Stimulated activated CD8-positive, alpha-beta memory T cell treated with anti-CD3 and anti-CD28 coated beads, Interleukin-15, amount 100 ng/mL, for 24 hours (primary cell): ENCODE measurements at places on chromosomes 1 and 21.

DNA sequence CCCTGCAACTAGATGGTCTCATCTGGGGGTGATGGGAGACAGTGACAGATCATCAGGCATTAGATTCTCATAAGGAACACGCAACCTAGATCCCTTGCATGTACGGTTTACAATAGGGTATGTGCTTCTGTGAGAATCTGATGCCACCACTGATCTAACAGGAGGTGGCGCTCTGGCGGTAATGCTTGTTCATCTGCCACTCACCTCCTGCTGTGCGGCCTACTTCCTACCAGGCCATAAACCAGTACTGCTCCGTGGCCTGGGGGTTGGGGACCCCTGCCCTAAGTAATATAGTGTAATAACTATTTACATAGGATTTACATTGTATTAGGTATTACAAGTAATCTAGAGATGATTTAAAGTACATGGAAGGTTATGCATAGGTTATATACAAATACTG lies 134.9 kb downstream of the CLEC20A start:
- DNase-seq, result no peak

DNA sequence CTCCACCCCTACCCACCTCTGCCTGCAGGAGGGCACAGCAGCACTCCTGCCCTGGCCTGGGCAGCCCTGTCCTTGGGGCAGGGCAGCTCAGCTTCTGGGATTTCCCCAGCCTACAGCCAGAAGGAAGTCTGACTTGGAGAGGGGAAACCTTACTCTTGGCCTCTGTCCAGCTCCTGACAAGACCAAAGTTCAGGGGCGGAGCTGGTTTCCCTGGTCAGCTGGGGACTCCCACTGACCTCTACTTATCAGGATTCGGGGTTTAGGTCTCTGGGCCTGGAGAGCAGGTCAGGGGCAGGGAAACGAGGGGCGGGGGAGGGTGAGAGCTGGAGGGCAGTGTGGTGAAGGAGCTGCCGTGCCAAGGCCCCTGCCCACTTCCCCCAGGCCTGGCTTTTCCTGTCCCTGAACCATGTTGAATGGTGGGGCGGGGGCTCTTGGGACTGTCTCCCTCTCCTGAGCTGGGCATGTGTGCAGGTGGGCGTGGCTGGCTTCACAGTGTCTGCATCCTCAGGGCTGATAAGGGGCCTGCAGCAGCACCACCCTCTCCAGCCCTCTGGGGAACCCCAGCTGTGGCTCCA lies 16.8 kb upstream of the ETV3 start:
- DNase-seq, result no peak

DNA sequence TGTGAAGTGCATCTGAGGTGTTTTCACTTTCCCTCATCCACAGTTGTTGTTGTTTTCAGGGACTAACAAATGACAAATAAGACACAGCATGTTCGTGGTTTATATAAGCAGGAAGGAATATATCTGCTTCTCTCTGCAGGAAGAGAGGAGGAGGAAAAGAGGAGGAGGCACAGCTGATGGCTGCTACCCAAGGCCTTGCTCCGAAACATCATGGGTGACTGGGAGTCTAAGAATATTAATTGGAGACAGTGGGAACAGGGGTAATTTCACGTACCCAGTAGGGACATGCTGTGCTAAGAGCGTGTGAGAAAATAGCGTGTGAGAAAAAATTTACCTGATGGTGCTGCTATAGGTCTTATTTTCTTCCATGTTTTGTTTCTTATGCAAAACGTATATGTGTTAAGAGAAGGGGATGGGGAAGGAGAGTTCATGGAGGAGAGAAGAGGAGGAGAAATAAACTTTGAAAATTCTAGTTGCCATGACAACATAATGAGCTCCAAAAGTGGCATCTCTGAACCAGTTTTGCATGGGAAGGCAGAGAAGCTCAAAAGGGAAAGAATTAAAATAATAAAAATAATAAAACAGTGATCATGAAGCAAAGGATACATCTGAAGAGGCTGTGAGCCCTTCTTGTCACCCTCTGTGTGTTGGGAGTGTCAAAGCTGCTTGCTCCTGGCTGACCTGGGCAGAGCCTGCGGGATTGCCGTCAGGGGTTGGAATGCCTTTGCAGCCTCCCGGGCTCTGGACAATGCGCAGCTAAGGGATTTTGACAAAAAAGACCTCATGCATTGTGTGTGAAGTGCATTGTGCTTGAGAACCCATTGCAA lies 192.0 kb downstream of the CACNA1E start:
- DNase-seq, result no peak

DNA sequence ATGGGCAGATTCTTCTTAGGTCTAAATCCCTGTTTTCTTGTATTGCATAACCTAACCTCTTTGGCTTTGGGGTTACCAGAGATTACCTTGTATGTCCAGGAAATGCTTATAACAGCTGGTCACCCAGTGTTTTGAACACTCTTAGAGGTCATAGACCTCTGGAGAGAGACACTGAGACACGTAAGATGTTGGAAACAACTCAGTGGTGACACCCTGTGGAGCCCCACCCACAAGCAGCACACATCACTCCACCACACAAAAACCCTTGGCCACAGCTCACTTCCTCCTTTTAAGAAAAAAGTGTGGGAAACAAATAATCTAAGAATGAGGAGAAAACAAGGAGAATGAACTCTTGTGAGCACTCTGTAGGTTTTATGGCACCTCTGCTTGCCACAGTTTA lies 26.3 kb upstream of the CYP4B1 start:
- no peak for DNase-seq

DNA sequence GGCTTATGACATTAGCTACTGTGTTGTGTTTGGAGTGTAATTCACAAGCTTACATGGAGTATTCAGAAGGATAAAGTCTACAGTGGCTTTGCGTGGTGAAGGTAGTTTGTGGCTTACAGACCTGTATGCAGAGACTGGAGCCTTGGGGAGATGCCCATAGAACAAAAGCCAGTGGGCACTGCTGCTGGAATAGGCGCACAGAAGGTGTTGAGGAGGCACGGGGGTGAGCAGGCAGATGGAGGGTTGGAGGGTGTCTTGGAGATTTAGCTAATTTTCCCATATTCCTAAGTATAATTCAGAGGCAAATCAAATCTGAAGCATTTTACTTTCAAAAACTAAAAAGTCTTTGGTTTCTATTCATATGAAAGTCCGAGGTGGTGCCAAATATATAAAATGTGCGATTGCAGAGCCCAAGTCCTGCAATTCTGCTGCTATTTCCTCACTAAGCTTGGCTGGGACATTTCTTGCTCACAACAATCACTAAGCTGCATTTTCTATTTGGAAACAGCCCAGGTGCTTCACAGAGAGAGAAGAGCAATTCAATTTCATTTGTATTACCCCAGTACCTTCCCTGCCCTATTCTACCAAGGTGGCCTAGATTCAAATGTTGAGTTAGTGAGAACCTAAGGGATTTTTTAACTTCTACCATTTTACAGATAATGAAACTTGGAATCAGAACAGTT lies 48.5 kb downstream of the FH start:
- DNase-seq, result no peak
